ENCODE measurements at places on chromosomes 5 and 9. TPM values are rescaled to one million over a fixed set of nuclear protein-coding genes. Genes with fewer than 3 reads are reported as not detected.

DNA sequence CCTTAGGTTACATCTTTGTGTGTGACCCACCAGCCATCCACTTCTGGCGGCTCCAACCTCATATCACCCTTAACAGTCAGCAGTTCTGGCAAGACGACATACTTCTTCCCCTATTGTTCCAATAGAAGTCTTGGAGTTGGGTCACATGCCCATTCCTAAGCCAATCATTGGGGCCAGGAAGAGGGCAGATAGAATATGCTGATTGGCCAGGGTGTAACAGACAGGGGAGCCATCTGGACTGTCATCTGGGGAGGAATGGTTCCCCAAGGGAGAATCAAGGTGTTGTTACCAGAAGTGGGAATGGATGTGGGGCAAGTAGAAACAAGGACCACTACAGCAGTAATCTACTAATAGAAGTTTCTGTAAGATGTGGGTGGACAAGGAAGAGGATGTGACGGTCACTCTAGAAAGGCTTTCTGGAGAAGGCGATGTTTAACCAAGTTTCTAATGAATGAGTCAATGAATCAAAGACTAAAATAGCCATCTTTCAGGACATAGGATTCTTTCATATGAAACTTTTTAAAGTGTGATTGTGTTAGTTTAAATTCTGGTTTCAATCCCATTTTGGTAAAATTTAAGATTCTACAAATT is 200.4 kb downstream of the ARHGAP26 start:
- DNase-seq: no peak

GRCh38 chr9:20023961-20024571 is 235.2 kb upstream of the SLC24A2 start:
- DNase-seq: no peak

DNA sequence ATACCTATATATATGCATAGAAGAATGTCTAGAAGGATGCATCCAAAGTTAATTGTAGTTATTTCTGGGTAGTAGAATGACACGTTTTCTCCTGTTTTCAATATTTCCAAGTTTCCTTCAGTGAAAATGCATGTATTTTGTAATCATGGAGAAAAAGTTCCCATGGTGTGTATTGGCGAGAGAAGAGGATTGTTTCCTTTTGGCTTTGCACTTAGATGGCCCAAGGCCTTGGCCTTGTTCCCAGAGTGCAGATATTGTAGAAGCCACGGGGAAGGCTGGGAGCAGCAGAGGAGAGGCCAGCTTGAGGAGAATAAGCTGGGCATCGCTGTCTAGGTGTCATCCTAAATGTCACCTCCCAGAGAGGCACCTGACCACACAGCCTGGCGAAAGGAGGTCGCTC is 44.0 kb downstream of the IRF1 start:
- DNase-seq: peak; percentile 94

DNA sequence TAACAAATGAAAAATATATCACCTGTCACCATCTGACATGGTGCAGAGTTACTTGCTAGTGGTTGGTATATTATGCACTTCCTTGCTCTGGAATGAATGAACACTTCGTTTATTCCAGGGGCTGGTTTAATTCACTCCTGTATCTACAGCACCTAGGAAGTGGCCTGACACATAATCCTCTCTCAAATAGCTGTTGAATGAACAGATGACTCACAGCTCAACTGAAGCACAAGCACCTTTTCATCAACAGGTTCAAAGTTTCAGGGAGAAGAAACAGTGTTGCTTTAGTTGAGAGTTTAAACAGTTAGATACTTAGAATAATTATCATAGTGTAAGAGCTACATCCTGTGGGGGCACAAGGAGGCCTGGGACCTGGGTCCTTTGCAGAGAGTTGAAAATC is 135.0 kb upstream of the DAP start:
- DNase-seq: peak; percentile 4

DNA sequence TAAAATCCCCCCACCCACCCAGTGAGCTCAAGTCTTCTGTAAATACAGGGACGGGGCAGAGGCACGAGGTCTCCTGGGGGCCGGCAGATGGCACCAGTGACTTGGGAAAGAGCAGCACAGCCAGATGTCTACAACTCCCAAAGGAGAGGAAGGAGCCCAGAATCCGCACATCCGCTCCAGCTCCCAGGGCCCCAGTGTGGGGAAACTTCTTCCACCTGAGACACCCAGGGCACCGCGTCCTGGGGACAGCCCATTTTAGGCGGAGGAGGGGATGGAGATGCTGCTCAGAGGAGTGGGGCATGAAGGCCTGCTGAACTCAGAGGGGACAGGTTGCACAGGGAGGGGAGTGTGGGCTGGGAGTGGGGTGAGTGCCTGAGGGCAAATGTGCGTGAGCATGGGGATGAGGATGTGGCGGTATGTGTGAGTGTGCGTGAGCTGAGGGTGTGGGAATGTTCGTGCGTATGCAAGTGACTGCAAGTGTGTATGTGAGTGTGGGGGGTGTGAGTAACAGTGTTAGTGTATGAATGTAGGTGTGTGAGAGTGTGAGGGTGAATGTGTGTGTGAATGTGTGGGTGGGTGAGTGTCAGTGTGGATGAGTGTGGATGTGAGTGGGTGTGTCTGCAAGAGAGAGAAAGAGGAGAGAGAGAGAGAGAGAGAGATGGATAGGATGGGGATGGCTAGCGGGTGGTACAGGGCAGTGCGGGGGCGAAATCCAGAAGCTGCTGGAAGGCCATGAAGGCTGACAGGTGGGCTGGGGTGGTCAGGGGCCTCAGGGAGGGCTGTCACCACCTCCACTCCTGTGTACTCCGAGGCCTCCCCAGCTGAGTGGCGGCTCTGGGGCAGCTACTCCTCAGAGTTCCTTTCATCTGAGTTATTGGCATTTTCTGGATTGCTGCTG is 63.5 kb downstream of the DUSP1 start:
- DNase-seq: peak; percentile 73

GRCh38 chr5:12095808-12096281 is 191.6 kb upstream of the CTNND2 start:
- no peak for DNase-seq

Gene ITGA2
- polyA plus RNA-seq: 0.82 TPM

DNA sequence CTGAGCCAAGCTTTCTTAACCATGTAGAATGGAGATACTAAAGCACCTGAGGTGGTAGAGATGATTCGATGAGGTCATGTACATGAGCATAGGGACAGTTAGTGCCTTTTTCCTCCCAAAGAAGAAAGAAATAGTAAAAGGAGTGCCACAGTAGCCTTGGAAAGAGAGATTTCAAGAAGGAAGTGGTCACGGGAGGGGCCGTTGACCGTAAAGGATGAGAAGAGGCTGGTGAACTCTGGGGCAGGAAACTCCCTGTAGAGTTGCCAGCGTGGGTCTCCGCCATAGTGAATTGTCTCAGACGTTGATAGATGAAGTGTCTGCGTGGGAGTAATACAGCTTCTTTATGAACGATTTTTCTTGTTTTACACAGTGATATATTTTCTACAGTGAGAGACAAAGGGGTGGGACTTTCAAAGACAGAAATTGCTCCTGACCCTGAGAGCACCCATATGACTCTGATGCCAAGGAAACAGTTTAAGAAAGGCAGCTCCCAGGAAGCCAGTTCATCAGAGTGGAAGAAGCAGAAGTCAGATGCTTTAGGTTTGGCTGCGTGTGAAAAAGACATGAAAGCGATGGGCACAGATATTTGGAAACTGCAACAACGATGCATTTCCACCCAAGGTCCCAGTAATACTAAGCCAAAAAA is 41.3 kb downstream of the UGCG start:
- DNase-seq: peak; percentile 79

Gene SLC24A2
- polyA plus RNA-seq: not detected

GRCh38 chr9:129717991-129718390 is 34.9 kb downstream of the PTGES start:
- no peak for DNase-seq

DNA sequence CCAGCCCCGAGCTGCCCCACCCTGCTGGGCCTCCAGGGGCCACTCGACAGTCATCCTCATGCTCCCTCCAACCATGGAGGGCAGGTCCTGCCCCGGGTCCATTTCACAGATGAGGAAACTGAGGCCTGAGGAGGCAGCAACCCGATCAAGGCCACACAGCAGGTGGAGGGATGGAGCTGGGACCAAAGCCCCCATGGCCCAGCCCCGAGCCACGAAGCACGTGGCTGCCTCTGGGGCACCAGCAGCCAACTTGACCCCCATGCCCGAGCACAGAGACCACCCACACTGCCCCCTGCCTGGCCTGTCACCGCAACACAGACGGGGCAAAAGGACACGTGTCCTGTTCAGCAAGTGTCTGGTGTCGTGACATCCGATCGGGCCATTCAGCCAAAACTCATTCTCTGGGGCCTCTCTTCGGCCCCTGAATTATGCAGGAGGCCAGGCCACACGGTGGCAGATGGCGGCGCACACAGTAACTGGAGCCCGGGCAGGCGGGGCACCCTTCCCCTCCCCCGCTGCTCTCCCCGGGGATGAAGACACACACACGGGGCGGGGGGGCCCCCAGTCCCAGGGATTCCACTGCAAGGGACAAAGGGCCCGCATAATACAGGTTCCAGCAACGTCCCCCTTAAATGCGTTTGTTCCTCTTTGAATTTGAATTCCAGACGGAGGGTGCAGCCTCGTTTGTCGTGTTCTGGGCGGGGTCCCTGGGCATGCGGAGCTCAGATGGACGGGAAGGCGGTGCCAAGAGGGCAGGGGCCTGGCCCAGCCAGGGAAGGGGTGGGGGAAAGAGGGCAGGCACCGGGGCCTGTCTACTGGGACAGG is 29.4 kb upstream of the TMEM250 start:
- no peak for DNase-seq

DNA sequence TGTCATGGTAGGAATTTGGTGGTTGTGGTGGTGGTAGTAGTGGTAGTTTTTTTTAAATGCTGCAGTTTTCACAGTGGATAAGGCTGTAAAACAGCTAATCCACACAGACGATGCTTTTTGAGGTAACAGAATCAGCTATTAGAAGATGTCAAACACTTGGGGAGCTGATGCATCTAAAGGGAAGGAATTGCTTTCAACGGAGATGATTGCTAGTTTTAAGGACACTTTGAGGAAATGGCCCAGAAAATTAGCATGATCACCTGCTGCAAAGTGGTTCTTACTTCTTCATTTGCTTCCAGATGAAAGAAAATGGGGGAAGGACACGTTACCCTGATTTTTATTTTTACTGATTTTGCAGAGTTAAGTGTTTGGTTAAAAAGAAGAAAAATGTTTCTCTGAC is 178.2 kb upstream of the ATP10B start:
- no peak for DNase-seq

Gene PRR16
- polyA plus RNA-seq: 1.2 TPM

- DNase-seq: no peak
Observed at GRCh38 chr5:7185742-7186141, 210.2 kb upstream of the ADCY2 start.

Gene ZBTB26
- 10.0 TPM for polyA plus RNA-seq

- DNase-seq: no peak
Observed at GRCh38 chr9:69719983-69720382, 39.8 kb downstream of the PTAR1 start.

DNA sequence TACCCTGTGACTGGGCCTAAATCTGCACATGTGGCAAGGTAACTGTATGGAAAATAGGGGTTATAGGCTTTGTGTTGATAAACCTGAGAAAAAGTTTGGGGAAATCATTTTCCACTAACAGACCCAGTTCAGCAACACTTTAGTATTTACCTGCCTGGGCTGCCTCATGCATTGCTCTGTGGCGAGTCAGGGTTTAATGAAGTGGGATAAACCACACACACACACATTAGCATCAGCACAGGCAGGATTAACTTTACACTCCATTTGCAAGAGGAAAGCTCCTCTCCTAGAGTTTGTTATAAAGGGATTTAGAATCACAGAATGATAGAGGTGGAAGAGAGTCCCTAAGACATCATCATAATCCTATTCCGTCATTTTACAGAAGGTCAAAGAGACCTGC is 20.0 kb upstream of the ZCCHC7 start:
- DNase-seq: no peak

GRCh38 chr9:89372230-89372816 is 54.0 kb downstream of the SECISBP2 start:
- no peak for DNase-seq

- DNase-seq: peak; percentile 6
Observed at GRCh38 chr5:112738191-112738560, 491 bp downstream of the APC start.

DNA sequence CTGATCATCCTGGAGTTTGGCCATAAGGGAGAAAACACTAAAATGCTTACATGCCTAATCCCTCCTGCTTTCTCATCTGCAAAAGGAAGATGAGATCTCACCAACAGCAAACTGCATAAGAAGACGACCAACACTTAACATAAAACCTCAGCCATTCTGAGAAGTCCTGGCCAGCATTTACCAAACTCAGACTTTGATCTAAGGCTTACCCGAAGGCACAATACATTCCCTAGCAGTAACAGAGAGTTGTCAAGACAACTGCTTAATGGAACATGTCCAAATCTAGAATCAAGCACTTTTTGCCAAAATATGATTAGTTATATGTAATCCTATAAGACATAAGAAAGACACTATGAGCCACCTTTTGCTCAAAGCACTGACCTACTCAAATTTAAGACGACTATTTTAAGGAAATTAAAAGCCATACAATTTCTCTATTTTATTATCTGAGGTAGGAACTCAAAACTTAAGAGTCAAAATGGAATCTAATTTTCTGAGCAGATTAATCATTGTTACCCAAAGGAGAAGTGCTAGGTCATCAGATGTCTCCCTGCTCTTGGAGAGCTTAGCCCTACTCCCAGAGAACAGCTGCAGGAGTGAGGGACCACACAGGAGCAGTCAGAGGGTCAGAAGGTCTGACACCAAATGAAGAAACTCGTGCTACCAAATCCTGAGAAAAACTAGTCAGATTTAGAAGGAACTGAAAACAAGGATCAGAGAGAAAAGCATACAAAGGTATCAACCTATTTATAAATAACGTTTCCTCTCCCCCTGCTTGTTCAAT is 39.3 kb downstream of the EPB41L4A start:
- no peak for DNase-seq

DNA sequence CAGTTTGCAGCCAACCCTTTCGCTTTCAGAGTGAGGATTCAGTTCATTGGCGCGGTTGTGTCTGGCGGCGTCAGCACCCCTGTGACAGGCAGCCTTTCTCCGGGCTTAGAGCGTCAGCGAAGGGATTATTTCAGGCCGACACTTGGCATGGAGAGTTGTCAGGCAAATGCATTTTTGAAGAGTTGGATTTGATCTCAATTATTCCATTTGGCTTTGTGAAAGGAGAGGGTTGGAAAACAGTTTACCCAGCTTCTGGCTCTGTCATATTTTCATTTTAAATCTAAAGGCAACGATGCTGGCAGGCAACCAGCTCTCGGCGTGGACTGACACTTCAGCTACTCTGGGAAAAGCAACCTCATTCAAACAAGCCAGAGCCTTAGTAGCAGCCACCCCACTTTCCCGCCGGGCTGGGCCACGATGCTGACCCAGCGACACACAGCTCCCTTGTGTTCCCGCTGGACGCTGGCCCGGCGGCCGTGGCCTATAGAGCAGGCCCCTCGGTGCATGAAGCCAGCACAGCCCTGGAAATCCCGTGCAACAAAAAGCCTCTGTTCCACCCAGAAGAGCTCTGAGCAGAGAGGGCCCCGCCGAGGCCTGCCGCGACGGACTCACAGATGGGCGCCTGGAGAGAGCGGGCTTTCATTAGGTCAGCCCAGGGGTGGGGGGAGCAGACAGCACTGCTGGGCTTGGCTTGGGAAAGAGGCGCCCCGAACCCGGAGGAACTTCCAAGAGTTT is 28.9 kb upstream of the LPCAT1 start:
- DNase-seq: peak; percentile 52

Data from cardiac muscle cell (in vitro differentiated cells and primary cell).